NCI-H226 (cell line): ENCODE measurements at places on chromosomes 11 and 22.

DNA sequence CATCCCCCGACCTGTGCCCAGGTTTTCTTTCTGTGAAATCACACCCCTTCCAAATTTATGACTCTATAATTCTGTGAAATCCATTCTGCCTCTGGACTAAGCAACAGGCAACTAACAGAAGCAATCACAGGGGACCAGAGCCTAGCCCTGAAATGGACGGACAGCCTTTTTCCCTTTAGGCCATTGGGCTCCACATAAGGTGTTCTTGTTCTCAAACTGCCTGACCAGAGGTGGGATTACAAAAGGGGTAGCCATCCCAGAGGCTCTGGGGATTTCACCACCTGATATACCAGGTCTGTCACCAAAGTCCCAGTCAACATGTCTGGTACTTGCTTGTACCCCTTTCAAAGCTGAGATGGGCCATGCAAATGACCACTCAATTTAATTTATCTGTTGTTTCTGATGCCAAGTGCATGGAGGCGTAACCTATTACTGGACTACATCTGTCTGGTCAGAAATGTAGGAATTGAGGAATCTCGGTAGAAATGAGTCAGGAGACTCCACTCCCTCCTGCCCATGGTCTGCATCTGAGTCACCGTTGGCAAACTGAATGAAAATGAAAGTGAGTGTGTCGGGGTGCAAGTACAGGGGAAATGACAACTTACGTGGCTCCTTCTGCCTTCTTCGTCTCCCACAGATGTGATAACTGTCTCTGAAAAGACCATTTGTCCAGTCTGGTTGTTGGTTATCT lies 10.2 kb downstream of the DKK3 start:
- DNase-seq: peak; percentile 93

DNA sequence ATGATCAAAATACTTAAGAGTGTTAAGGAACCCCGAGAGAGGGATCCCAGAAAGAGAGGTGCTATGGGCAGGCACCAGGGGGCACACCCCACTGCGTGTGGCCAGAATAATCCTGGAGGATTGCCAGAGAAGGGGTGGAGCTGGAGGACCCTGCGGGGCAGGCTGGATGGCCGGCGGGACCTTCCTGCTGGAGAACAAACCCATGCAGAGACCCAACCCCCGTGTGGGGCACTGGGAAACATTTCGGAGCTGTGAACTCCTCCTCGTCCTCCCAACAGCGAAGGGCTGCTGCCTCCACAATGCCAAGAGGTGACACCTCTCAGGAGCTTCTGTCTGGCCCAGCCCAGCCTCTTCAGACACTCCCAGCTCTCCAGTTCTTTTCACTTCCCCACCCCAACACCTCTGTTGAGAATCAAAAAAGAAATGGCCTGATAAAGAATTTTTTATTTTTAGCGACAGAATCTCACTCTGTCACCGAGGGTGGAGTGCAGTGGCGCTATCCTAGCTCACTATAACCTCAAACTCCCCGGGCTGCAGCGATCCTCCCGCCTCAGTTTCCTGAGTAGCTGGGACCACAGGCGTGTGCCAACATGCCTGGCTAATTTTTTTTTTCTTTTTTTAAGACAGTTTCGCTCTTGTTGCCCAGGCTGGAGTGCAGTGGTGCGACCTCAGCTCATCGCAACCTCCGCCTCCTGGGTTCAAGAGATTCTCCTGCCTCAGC lies 25.6 kb downstream of the RHOD start:
- no peak for DNase-seq

GRCh38 chr11:45635907-45636306 lies 29.5 kb downstream of the CHST1 start:
- DNase-seq: no peak

DNA sequence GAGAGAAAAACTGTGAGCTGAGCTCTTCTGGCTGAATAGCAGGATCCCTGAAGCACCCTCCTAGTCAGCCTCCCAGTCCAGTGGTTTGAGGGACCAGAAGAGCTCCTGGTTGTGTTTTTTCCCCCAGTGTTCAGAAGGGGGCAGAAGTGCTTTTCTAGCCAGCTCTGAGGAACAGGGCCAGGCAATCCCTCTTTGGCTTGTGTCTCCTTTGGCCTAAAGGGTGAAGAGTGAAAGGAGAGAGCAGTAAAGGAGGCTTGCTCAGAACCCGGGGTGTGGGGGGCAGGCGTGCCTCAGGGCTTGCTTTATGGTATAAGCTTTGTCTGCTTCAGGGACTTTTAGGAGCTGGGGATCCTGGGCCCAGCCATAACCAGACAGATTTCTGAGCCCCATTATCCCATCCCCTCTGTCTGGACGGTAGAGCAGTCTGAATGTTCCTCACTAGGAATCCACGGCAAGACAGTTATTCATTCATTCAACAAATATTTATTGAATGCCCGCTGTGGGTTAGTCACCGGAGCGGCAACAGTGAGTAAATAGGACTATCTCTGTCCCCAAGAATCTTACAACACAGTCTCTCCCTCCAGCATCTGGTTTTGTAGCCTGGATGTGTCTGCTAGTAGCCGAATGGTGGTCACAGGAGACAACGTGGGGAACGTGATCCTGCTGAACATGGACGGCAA lies 14.5 kb downstream of the ACP2 start:
- DNase-seq: no peak

DNA sequence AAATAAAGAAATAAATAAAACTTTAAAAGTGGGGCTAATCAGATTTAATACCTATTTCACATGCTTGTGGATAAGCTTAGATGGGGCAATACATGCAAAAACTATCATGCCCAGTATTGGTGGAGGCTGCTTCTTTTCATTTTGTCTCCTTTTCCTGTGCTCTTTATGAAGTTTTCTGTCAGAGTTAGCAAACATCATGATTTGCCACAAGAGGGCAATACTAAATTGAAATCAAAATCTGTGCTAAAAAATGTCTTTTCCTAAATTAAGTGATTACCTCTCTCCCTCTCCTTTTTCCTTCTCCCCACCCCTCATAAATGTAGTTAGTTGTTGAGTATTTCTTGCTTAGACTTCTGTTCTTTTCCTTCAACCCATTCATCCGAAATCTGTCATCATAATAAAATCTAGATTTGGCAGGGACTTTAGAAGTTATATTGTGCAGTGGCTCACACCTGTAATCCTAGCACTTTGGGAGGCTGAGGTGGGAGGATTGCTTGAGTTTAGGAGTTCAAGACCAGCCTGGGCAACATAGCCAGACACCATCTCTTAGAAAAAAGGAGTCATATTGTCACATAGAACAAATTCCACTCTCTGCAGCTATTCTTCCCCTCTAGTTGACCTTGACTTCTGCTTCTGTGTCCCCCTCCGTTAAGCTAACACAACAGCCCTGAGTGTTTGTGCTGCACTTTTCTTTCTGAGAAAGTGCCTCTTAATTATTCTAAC lies 4.7 kb upstream of the ARHGAP42 start:
- DNase-seq: peak; percentile 9

DNA sequence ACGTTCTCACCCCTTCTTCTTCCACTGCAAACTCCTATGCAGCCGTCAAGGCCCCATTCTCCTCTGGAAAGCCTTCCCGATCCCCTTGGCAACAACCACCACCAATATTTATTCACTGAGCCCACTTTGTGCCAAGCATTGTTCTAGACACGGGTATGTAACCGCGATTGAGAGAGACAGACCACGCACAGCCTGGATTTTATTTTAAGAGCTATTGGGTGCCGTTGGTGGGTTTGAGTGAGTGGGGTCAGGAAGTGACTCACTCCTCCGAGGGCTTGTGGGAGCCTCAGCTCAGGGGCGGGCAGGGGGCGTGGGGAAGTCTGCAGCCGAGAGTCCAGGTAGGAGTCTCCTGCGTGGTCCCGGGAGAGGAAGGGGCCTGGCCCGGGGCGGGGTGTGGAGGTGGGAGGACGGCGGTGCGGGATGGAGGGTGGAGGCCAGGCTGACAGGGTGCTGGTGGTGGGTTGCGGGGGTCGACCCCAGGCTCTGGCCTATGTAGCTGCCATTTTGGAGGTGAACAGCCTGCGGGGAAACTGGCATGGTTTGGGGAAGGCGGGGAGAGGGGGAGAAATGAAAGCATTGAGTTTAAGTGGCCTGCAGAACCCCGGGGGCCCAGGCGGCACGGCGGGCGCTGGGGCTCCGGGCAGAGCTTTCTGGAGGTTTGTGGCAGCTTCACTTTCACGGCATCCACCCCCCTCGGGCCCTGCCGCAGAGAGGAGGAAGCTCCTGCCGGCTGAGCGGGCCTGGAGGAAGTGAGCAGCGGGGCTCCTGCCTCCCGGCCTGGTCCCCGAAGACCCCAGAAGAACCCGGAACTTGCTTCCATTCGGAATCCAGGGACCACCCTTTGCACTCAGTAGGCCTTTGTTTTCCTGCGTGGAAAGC lies 547 bp downstream of the PARVG start:
- DNase-seq: no peak
